ENCODE measurements at places on chromosomes 12 and 14.

GRCh38 chr12:76489737-76490136 lies 69.8 kb downstream of the OSBPL8 start:
- no peak for DNase-seq

DNA sequence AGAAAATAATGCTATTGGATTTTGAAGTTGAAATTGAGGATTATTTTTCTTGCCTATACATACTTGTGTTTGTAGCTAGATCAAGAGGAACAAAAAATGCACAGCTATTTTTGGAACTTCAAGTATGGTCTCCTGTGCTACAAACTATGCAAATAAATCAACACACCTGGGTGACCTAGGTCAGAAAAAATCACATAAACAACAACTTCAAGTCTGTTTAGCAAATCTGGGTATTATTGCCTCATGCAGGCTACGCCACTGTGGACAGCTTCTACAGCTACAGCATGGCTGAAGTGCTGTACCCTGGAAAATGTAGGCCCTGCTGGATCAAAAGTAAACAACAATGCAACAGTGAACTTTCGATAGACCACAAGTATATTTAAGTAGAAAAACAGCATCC lies 87.5 kb downstream of the SLC6A15 start:
- no peak for DNase-seq

DNA sequence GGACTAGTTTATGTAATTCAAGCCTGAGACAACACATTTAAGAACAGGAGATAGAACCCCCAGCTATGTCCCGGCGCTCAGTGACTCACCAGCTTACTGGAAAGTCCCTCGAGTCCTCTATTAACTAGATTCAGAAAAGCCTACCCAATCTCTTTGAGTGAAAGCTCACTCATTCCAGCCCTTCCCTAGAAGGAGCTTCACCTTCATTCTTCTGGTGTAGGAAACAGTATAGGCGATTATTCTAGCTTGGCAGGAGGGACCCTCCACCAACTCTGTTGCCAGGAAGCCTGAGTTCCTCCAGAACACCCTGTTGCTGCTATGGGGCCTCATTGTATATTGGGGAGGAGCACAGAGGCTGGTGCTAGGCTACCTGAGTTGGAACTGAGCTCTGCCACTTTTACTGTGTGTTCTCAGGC lies 57.2 kb upstream of the AEBP2 start:
- no peak for DNase-seq

DNA sequence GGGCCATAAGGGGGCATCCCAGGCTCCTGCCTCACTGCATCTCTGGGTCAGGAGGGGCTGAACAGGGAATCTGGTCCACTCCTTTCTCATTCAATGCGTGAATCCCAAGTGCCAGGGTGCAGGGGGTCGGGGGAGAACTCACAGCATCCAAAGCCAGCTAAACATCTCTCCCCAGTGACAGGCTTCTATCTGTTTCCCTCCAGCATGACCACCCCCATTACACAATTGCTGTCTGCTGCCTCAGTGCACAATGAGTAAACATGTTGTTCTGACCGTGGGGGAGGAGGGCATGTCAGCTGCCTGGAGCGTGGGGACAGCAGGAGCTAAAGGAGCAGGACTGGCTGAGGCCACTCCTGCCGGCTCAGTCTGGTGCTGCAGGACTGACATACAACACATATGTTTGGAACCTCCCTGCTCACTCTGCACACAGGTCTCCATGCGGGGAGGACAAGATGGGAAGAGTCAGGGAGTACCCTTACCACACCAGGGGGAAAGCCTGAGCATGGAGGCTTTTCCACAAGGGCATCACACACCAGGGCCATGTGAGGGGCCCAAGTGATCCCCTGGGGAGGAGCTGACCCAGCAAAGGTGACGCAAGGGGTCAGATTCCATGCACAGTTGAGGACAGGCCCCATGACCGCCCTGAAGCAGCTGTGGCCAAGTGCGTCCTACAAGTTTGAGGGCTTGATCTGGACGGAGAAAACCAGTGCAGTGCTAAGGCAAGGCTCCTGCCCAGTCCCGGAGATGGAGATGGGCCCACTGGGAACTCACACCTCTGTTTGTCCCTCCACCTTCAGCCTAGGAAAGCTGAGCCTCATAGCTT lies 1.4 kb downstream of the TNS2 start:
- DNase-seq: peak; percentile 98

DNA sequence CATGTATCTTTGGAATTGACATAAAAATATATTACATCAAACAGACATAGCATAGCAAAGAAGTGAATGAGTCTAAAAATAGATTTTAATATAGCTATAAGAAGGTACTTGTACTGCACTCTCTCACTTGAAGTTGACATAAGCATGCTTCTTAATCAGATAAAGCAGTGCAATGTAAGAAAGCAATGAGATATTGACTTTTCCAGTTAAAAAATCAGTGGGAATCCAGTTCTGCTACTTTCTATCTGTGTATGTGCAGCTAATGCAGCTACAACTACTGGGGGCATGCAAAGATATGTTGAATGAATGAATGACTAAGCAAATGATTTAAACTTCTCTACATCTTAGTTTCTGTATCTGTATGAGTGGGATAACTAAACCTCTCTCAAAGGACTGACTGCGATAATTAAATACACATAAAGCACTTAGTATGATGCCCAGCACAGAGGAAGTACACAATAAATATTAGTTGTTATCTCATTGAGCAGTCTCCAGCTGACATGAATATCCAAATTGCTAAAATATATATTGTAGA lies 10.3 kb downstream of the WASHC3 start:
- no peak for DNase-seq
